ENCODE measurements at places on chromosomes 6 and 20. TPM values are rescaled to one million over a fixed set of nuclear protein-coding genes. Genes with fewer than 3 reads are reported as not detected.

DNA sequence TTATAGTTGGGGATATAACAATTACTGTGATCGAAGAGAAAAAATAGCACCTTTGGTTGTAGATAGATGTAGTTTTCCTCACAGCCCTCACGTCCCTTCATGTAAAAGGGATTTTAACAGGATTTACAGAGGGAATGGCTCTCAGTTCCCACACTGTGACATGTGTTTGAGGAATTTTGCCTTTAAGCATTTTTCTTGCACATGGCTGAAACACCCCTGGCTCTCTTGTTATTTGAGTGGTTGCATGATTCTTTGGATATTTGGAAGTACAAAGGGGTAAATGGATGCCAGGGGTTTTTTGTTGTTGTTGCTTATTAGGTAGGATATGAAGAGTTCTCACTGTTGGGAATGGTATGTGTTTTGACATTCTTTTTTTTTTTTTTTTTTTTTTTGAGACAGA is 48.2 kb downstream of the JAG1 start:
- no peak for DNase-seq

- DNase-seq, result no peak
These were observed 40.3 kb downstream of the MDFI start for GRCh38 chr6:41678511-41679084.

GRCh38 chr6:40901322-40902055 is 137.5 kb downstream of the UNC5CL start:
- no peak for DNase-seq

DNA sequence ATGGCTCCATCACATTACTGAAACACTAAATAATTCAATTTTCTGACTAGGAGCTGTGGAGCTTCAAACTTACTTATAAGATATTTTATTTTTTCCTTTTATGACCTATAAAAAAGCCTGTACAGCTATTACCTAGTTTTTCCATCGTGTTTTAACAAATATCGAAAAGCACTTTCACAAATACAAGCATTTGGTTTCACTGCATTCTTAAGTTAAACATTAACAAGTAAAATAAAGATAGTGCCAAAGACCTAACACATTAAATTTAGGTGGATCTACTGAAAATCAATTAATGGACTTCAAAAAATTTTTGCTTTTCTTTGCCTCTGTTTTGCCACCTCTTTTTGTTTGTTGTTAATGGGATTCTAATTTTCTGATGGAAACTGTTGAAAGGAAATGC is 83.3 kb downstream of the EPM2A start:
- no peak for DNase-seq

- no peak for DNase-seq
These were observed 79.9 kb upstream of the LY86 start for GRCh38 chr6:6508643-6509042.

- DNase-seq, result no peak
These were observed 243.6 kb downstream of the CLIC5 start for GRCh38 chr6:45772051-45772450.

- no peak for DNase-seq
These were observed 364.6 kb downstream of the GJA1 start for GRCh38 chr6:121800047-121800446.

GRCh38 chr20:59662161-59662560 is 57.8 kb downstream of the PHACTR3 start:
- DNase-seq, result no peak

GRCh38 chr20:19275038-19275629 is 62.7 kb downstream of the SLC24A3 start:
- no peak for DNase-seq

DNA sequence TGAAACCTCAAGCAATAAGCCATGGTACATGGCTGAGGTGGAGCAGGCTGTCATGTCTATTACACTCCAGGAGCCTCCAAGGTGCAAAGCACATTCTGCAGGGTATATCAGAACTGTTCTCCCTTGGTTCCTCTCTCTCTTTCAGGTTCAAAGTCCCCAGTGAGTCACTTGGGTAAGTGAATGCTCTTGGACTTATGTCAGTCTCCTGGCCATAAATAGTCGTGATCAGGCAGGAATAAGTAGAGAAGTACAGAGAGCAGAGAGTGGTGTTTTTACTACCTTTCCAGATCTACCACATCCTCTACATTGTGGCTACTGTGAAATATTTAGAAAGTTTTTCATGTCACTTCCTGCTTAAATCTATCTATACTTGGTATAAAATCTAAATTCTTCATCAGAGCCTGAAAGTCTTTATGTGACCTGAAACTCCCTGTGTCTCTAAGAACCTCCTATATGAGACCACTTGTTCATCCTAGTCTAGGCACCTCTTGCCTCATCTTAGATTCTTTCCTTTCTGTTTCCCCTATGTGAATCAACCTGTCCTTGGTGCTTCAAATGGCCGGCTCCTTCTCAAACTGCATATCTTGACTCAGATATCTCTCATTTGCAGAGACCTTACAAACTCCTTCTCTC is 1077.6 kb upstream of the MAP3K7 start:
- peak; percentile 1 for DNase-seq

- no peak for DNase-seq
These were observed 32.5 kb downstream of the MGME1 start for GRCh38 chr20:18001131-18001921.

GRCh38 chr6:131036601-131037000 is 26.4 kb downstream of the EPB41L2 start:
- DNase-seq, result no peak

DNA sequence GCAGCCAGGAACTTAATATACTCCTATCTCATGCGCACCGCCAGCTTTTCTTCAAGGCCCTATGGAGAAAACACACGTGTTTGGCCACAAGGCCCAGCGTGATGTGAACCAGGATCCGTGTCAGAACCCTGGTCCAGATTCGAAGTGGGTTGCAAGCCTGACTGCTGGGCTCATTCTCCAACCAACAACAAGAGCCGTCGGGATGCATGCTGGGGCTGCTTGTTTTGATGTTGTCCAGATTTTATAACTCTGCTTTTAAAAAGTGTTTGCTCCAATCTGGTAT is 463 bp upstream of the SLC22A2 start:
- DNase-seq, result no peak

- no peak for DNase-seq
These were observed 2.0 kb upstream of the GTSF1L start for GRCh38 chr20:43728686-43729255.

DNA sequence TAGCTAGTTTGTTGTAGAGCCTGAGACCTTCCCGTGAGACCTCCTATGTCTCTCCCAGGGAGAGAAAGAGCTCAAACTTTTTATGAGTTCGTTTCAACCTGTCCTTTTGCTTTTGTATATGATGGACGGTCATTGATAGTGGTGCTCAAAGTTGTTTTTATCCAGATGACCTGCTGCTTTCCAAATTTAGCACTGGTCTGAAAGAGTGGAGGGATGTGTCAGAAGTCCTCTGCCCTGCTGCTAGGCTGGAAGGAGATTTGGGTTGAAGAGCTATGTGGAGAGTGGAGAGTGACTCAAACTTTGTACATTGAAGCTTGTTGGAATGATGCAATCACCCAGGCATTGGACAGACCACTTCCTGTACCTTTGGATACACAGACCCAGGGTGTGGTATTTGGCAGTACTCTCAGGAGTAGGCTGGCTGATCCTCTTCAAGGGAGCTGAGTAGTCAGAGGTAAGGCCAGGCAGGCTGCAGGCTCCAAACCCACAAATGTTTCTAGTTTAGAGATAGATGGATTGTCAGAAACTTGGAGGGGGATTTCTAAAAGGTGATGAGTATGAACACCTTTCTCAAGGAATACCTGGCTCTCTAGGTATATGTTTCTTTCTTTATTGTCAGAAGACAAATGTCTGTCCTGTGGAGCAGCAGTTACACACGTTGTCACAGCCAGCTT is 49.4 kb upstream of the RREB1 start:
- peak; percentile 51 for DNase-seq

DNA sequence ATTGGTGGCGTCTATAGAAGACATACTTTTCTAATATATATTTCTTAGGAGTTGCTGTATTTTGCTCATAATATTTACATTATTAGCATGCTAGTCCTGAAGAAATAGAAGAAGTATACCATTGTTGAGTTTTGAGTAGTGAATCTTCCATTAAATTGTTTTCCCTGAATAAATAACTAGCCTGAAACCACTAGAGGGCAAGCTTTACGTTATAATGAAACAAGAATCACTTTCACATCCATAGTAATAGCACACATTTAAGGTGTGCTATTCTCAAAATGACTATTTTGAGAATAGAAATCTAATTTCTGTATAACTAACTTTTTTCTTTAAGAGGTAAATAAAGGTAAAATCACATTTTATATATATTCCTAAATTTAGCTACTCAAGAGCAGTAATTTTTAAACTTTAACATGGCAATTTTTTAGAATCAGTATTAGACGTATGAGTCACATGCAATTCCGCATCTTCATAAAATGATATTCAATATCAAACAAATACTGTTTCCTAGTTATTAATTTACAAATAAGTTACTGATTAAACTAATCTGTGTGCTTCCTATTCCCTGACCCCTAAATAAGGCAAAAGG is 213.2 kb upstream of the MANEA start:
- DNase-seq, result peak; percentile 4

- no peak for DNase-seq
These were observed 13.0 kb downstream of the NCOA5 start for GRCh38 chr20:46076806-46077205.

DNA sequence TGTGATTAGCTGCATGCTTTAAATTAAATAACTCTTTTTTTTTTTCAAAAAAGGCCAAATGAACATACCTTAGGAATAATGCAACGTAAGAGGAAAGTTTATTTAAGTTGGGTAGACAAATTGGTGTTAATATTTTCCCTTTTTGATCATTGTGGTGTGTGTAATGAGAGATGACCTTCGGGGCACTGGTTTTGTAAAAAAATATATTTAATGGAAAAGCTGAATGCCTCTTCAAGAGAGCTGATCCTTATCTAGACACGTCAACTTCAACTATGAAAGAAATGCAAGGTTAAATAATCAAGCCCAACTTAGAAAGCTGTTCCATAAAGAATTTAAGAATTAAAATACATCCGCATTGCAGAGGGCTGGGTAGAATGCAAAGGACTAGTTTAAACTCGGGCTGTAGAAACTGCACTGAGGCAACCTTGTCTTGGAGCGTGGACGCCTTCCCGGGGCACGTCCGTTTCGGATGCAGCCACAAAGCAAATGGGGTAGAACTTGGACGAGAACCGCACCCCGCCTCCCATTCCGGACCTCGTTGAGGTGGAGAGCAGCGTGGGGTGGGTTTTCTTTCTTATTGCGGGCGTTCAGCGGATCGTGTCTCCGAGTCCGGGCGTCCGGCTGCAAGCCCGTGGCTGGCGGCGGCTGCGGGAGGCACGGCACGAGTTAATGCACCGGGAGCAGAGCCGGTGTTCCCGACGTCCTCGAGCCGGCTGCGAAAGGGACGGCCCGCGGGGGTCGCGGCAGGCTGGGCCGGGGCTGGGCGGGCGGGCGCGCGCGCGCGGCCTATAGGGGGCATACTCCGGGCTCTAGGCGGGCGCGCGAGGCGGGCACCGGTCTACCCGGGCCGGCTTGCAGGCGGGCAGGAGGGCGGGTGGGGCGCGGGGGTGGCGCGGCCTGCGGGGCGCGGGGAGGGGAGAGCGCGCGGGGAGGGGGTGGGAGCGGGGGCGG is 1.9 kb downstream of the JARID2 start:
- DNase-seq, result peak; percentile 64

DNA sequence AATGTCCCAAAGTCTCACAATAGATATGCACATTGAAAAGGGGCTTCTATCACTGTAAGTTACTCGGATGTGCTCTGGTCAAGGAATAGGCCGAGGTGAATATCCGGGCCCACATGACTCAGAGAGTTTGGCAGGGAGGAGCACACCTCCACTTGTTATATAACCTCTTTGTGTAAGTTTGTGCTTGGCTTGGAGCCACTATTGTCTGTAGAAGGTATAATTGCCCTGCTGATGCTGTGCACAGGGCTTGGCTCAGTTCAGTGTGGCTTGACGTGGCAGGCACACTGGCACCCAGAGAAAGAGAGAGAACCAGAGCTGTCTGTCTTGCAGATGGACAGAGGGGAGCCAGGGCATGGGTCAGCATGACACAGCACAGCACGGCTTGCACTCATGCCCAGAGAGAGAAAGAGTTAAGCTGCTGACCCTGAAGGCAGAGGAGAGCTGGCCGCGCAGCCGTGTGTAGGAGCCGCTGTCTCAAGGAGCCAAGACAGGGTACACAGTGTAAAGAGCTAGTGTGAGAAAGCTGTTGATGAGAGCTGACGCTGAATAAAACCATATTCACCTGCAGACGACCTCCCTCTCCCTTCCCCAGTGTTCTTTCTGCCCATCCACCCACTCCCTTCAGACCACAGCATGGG is 482.5 kb downstream of the C6orf118 start:
- peak; percentile 35 for DNase-seq

DNA sequence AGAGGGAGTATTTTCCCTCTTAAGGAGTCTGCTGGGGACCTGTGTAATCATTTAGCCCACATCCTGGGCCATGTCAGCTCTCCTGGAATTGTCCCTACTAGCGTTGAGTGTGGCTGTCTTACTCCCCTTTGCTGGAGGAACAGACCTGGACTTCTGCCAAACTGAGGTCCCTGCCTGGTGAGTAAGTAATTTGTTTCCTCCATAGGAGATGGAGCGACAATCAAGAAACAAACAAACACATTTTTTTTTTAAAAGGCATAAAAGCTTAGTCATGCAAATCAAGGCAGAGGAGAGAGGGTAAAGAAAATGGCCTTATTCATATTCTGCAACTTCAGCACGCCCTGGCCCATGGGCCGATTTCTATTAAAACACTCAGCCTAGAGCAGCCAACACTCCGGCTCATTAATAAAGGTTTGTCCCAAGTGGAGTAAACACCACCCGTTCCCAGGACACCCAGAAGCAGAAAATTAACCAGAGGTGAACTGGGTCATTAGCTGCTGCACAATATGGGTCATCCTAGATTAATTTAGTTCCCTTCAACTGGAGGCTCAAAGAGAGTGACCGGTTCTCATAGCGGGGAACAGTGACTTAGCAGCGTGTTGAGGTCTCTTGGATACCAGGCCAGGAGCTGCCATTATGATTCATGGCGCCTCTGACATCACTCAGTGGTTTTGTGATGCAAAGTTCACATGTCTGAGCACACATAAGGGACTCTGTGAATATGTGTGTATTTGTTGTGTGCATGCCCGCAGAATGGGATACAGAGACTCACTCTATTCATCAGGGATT is 165.0 kb upstream of the SULF2 start:
- DNase-seq, result peak; percentile 85

GRCh38 chr6:159854959-159855358 is 35.8 kb upstream of the MAS1 start:
- no peak for DNase-seq

- DNase-seq, result no peak
These were observed 405.8 kb downstream of the CDH4 start for GRCh38 chr20:61657721-61658377.

- no peak for DNase-seq
These were observed 52.7 kb downstream of the IL20RA start for GRCh38 chr6:136992113-136992512.

- DNase-seq, result no peak
These were observed 297.2 kb downstream of the GJA1 start for GRCh38 chr6:121732641-121733040.

DDX43 gene
- 3.5 TPM for total RNA-seq

ILRUN gene
- total RNA-seq, result 46.1 TPM

MAPK13 gene
- 1.5 TPM for total RNA-seq

PBOV1 gene
- not detected for total RNA-seq

CLIC1 gene
- 1,598 TPM for total RNA-seq

PMEPA1 gene
- total RNA-seq, result 97.6 TPM

TBXT gene
- not detected for total RNA-seq

WFDC12 gene
- total RNA-seq, result not detected

SOBP gene
- total RNA-seq, result 0.51 TPM

GPX5 gene
- total RNA-seq, result not detected

MUC22 gene
- total RNA-seq, result not detected

MAN1A1 gene
- 1.2 TPM for total RNA-seq
